ENCODE measurements at places on chromosomes 3 and 15.

DNA sequence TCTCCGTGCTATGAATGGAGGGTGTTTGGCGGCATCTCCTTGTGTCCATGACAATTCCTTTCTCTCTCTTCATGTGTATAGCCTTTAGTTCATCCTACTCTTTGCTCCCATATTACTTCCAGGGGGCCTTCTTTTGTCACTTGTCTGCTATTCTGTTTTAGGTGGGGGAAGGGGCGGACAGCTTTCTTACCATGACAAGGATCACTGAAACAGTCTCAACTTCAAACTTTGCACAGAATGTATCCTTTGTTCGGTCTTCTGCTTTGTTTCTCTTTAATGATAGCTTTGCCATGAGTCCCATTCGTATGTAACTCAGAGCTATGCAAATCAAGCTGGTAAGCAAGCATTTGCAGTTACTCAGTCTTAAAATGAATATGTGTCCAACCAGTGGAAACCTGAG lies 294.2 kb downstream of the TIGIT start:
- no peak for DNase-seq

DNA sequence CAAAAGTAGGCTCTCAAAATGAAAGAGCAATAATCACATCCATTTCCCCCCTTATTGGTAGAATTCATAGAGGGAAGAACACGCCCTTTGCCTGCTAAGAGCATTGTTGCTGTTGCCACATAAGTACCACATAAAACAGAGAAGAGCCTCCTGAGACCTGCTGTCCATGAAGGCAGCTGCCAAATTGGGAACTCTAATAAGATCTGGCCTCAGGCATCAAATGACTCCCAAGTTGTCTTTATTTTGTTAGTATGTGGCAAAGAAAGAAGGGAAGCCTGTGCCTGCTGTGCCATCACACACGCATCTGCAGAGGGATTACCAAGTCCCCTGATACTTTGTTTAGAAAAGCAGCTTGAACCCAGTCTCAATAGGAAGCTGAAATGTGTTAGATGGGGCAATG lies 23.9 kb downstream of the VGLL3 start:
- DNase-seq: no peak

GRCh38 chr15:98169551-98169950 lies 209.0 kb downstream of the ARRDC4 start:
- peak; percentile 12 for DNase-seq

DNA sequence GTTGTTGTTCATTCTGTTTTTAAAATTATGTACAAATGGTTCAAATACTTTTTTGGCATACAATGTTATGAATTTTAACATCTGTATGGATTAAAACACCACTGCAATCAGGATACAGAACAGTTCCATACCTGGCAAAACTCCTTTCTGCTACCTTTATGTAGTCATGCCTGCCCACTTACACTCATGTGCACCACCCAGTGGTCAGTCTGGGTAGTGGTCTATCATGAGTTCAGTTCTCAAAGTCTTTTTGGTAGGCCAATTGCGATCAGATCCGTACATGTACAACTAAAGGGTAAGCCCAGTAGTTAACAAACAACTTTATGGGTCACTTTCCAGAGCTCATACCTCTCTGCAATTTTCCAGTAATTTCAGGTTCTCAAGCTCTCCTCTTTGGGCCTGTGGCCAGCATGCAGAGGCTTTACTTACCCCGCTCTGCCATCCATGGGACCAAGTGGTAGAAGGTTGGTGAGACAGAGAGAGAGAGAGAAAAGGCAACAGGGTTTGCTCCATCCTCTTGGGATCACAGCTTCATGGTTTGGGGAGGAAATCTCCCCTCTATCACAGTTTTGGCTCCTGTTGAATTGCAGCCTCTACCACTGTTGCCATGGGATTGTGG lies 63.9 kb upstream of the FAM98B start:
- DNase-seq: peak; percentile 24

- no peak for DNase-seq
Observed at GRCh38 chr3:8371085-8371551, 130.5 kb upstream of the LMCD1 start.

DNA sequence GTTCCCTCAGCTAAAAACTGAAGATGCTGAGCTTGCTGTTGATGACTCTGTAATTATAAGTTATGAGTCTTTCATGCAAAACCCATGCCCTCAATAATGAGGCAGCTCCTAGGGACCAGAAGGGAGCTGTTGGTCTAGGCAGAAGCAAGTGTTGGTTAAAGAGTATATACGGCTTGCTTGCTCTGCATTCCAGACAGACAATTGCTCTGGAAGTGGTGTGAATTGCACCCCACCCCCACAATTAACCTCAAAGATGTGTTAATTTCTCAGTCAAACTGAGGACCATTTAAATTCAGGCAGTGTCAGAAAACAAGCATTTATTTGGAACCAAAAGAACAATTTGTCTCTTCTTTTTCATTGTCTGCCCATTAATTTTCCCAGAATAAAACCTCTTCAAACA lies 163.5 kb upstream of the EOMES start:
- DNase-seq: no peak

DNA sequence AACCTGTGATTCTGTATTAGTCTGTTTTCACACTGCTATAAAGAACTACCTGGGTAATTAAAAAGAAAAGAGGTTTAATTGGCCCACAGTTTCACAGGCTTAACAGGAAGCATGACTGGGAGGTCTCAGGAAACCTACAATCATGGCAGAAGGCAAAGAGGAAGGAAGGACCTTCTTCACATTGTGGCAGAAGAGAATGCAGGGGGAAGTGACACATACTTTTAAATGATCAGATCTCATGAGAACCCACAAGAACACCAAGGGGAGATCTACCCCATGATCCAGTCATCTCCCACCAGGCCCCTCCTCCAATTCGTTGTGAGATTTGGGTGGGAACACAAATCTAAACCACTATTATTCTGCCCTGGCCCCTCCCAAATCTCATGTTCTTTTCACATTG lies 6.1 kb downstream of the ZKSCAN7 start:
- no peak for DNase-seq

GRCh38 chr3:181534781-181535221 lies 176.9 kb upstream of the SOX2 start:
- no peak for DNase-seq

- no peak for DNase-seq
Observed at GRCh38 chr15:40325700-40326099, 2.2 kb downstream of the INAFM2 start.

DNA sequence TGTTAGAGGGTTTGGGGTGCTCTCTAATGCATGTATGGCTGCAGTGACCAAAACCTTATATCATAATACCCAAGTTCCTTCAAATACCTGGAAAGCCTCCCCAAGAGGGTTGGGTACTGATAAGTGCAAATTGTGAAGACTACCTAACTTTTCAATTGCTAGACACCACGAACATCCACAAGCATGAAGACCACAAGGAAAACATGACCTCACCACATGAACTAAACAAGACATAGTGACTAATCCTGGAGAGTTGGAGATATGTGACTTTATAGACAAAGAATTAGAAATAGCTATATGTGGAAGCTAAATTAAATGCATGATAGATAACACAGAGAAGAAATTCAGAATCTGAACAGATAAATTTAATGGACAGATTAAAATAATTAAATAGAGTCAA lies 23.9 kb upstream of the AADACL2 start:
- no peak for DNase-seq

- DNase-seq: no peak
Observed at GRCh38 chr15:33467146-33467815, 156.5 kb downstream of the RYR3 start.

DNA sequence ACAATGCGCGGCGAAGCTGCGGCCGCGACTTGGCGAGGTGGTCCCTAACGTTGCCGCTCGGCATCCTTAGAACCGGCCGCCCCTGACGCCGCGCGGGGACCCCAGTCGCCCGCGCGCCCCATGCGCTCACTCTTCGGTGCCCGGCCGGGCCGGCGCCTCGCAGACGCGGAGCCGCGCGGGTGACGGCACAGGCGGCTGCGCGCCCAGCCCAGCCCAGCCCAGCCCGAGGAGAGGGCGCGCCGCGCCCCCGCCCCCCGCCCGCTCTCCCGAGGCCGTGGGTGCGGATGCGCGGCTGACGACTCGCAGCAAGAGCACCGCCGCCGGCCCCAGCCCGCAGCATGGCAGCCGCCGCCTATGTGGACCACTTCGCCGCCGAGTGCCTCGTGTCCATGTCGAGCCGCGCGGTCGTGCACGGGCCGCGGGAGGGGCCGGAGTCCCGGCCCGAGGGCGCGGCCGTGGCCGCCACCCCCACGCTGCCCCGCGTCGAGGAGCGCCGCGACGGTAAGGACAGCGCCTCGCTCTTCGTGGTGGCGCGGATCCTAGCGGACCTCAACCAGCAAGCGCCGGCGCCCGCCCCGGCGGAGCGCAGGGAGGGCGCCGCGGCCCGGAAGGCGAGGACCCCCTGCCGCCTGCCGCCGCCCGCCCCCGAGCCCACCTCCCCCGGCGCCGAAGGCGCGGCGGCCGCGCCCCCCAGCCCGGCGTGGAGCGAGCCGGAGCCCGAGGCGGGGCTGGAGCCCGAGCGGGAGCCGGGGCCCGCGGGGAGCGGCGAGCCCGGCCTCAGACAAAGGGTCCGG lies 437 bp downstream of the KLF13 start:
- DNase-seq: no peak

- DNase-seq: no peak
Observed at GRCh38 chr3:185646382-185647133, 60.5 kb downstream of the SENP2 start.

- no peak for DNase-seq
Observed at GRCh38 chr3:192993411-192993810, 75.8 kb upstream of the MB21D2 start.

DNA sequence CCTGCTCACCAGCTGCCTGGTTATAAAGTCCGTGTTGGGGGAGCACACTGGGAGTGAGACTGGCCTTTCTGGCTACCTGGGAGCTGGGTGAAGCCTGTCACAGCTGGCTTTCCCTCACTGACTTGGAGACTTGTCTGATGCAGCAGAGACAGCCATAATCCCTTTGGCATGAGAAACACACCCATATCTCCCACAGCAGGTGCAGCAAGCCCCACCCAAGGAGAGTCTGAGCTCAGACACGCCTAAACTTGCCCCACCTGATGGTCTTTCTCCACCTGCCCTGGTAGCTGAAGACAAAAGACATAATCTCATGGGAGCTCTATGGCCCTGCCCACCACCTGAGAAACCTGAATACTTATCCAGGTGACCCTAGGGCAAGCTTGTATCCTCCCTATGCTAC lies 54.8 kb downstream of the NMD3 start:
- no peak for DNase-seq

DNA sequence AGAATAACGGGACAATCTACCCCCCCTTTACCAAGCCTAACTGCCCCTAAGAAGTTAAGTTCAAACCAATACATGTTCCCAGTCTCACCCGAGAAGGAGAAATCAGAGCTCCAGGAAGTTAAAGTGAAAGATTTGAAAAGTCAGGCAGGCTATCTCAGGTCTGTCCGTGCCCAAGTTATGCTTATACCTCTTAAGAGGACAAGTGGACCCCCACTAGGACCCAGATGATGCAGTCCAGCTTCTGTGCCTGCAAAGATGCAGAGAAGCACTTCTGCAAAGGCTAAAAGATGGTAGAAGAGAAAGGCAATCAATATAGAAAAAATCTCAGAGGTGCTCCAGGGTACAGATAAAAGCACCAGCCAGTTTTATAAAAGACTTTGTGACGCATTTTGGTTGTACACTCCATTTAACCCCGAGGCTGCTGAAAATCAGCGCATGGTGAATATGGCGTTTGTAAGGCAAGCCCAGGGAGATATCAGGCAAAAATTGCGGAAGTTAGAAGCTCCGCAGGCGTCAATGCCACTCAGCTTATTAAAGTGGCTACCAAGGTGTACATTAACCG lies 9.8 kb upstream of the SLC9C1 start:
- DNase-seq: peak; percentile 23

DNA sequence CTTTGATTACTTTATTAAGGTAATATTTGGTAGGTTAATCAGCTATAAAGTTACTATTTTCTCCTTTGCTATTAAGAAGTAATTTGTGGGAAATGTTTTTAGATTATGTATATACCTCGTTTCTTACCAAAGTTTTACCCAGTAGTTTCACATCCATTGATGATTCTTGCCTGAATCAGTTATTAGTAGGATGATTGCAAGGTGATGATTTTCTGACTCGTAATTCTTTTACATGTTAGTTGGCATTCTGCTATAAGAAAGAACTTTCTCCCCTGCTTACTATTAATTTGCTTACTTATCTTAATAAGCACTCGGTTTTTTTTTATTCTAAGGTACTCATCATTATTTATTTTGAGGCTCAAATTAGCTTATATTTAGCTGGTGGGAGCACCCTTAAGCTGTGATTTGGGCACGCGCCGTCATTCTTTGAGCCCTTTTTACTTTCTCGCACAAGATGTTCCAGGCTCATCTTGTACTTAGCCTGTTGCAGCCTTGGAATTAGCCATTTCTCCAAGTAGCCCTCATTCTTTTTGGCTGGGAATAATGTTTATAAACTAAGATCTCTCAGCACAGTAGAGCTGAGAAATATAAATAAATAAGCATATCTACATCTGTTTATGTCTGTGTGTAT lies 15.3 kb downstream of the USP3 start:
- DNase-seq: no peak

- DNase-seq: no peak
Observed at GRCh38 chr3:138011722-138012121, 1.8 kb downstream of the CLDN18 start.

DNA sequence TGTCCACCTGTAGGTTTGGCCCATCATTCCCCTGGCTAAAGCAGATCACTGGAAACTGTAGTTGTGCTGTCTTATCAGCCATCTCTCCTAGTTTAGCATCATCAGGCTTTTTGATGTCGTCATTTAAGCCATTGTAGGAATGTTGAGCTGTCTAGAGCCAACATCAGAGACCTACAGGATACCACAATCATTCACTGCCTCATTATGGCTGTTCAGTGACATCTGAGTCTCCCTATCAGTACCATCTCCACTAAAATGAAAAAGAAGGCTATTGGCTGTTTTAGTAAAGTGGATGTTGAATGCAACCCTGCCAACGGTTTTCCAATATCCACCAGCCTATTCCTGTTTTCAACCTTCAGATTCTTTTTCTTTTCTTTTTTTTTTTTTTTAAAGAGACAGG lies 29.2 kb downstream of the RLBP1 start:
- no peak for DNase-seq

GRCh38 chr3:112078125-112079083 lies 7.8 kb upstream of the C3orf52 start:
- DNase-seq: no peak

DNA sequence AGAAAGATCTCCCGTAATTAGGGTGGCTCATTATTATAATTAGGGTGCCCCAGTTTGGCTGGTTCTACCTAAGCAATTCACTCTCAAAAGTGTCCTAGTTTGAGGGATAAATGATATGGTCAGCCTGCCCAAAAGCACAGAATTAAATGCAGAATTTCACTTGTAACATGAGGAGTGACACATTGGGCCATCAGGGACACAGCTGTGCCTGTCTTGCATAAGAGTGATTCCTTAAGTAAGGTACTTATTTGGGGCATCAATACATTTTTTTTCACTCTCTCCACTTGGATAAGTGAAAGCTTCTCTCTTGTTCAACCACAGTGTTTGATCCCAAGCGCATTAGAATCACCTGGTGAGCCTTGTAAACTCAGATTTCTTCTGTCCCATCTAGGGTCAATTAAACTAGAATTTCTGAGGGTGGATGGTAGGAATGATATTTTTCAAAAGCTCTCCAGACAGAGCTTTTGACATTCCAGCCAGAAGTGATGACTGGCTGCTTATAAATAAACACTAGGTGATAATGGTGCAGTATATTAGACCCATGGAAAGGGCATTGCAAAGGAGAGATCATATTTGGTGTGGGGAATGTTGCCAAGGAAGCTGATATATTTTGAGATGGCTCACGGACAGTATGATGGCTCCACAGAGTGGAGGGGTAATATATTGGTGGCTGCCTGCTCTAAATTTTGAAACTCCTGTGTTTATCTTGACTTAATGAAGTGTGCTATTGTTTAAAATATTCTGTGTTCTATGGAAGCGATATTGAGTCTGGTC lies 458.1 kb upstream of the RASGRP1 start:
- no peak for DNase-seq

GRCh38 chr3:97810779-97811390 lies 10.9 kb upstream of the CRYBG3 start:
- no peak for DNase-seq
